ENCODE measurements at places on chromosomes 3 and 15.

- DNase-seq, result no peak
These were observed 21.8 kb downstream of the CD200 start for GRCh38 chr3:112354642-112355306.

- peak; percentile 77 for DNase-seq
These were observed 970 bp downstream of the BBX start for GRCh38 chr3:107523539-107524325.

- DNase-seq, result no peak
These were observed 1.2 kb downstream of the SETD2 start for GRCh38 chr3:47162697-47163168.

DNA sequence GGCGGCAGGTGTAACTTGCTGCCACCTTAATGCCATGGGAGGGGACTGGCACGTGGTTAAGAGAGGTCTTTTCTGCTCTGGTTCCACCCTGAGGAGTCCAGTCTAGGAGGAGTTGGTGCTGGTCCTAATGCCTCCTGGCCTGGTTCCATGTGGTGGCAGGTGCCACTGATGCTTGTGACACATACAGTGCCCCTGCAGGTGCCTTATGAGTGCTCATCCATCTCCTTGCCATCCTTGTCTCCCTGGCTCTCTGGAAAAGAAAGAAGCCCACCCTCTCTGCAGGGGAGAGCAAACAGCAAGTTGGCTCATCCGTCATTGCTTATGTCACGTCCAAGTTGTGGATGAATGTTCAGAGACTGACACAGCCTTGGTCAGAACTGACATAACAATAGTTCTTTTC lies 175.8 kb upstream of the DPH6 start:
- DNase-seq, result no peak

DNA sequence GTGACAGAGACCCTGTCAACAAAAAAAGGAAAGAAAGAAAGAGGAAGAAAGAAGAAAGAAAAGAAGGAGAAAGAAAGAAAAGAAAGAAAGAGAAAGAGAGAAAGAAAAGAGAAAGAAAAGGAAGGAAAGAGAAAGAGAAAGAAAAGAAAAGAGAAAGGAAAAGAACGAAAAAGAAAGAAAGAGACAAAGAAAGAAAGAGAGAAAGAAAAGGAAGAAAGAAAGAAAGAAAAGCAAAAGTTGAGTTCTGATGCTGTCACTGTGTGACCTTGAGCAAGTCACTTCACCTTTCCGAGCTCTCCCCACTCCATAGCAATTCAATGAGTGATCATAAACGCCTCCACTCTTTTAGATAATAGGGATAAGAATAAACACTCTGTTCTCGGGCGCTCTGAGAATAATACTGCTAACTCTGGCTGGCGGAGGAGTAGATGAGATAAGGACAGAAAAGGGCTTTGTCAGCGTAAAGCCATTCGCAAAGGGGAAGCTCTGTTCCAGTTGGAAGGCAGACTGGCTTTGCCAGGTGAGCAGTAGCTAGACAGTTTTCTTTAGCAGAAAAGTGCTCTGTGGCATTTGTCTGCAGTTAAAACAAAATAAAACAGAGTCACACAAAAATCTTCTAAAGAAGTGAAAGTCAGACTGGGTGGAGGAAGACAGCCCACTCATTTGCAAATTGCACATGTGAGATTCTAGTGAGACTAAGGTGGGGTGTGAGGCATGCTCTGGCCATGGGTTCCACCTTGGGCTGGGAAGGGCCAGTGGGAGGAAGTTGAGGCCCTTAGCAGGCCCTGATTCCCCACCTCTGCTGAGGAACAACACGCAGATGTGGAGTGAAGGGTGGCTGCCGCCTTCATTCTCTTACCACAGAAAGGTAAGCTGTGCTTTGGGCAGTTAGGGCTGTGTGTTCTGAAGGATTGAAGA lies 9.6 kb upstream of the FLNB start:
- peak; percentile 45 for DNase-seq

Measured in bone marrow (tissue), 2 donors.